ENCODE measurements at places on chromosomes 16 and 17. TPM values are rescaled to one million over a fixed set of nuclear protein-coding genes. Genes with fewer than 3 reads are reported as not detected.

DNA sequence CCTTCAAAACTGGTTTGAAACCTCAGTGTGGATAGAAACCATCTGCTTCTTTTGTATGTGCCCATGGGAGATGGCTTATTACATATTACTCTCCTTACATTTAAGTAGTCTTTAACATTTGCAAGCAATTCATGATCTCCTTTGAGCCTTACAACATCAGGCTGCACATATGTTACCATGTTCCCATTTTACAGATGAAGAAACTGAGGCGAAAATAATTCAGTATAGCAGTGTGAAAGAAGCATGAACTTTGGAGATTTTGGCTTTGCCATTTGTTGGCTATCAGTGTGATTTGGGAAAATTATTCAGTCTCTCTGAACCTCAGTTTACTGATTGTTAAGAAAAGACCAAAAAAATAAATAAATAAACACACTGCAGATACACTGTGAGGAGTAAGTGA is 15.7 kb downstream of the GNAO1 start:
- H3K4me1 ChIP-seq = no peaks in the 10 kb centered on the region
- no peaks in the 10 kb centered on the region for H3K36me3 ChIP-seq
- H3K27me3 ChIP-seq = peaks cover 41% of the 10 kb centered on the region
- H3K27ac ChIP-seq = no peak overlapping the region
- no peak overlapping the region for H3K4me3 ChIP-seq

DNA sequence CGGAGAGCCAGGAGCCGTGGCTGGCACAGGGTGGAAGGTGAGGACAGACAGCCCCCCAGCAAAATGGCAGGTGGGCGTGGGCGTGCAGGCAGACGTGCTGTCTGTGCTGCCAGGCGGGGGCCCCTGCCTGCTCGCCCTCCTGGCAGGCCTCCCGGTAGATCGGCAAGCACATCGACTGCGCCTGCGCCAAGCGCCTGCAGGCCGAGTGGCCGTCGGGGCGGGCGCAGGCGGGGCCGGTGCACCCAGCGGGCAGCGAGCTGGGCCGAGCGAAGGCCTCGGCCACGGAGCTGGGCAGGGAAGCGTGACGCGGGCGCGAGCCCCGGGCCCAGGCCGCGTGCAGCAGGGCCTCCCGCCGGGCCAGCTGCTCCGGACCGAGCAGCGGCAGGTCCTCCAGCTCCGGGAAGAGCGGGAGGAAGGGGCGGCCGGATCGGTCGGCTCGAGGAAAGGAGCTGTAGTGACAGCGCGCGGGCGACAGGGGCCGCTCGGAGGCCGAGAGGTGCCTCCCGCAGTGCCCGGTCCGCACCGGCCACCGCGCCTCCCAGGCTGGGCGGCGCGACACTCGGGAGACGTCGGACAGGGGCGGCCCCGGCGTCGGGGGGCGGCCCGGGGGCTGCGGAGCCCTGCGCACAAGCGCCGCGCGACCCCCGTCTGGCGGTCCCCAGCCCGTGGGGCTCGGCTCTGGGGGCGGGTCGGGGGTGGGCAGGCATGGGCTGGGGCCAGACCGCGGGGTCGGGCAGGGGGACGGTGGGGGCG is 16.9 kb downstream of the GRIN2C start:
- no peaks in the 10 kb centered on the region for H3K36me3 ChIP-seq
- H3K4me1 ChIP-seq = peaks cover 25% of the 10 kb centered on the region
- H3K4me3 ChIP-seq = no peak overlapping the region
- H3K27me3 ChIP-seq = peaks cover 23% of the 10 kb centered on the region
- no peak for DNase-seq

DNA sequence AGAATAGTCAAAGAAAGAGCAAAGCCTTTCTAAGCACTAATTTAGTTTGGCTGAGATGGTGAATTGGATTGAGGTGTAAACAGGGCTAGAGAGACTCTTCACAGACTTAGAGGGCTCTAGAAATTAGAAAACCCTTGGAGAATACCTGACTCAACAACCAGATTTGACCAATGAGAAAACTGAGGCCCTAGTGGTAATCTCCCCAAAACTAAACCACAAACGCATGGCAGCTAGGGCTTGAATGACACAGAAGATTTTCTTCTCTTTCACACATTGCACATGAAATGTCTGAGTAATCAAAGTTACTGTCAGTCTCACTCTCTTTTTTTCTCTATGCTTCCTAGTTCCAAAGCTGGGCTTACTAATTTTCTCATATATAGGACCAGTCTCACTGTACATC is 314.5 kb upstream of the KCNJ16 start:
- no peaks in the 10 kb centered on the region for H3K4me1 ChIP-seq
- DNase-seq = no peak
- no peaks in the 10 kb centered on the region for H3K36me3 ChIP-seq

DNA sequence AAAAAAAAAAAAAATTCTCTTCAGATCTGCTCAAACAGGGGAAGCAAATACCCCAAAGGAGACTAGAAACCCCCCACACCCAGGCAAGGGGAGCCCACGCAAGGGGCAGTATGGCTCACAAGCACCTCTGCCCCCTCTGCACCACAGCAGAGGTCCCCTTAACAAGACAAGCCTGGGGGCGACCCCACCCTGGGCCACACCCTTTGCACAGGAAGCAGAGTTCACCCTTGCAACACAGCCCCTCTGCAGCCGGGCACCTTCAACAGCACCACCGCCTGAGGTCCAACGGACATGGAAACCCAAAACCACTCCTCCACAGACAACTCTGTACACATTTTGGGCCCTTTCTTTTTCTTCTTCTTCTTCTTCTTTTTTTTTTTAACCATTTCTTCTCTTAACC is 12.8 kb downstream of the AXIN1 start:
- H3K27ac ChIP-seq = peak overlapping the region; percentile 89
- peak overlapping the region; percentile 87 for H3K4me3 ChIP-seq
- DNase-seq = no peak

DNA sequence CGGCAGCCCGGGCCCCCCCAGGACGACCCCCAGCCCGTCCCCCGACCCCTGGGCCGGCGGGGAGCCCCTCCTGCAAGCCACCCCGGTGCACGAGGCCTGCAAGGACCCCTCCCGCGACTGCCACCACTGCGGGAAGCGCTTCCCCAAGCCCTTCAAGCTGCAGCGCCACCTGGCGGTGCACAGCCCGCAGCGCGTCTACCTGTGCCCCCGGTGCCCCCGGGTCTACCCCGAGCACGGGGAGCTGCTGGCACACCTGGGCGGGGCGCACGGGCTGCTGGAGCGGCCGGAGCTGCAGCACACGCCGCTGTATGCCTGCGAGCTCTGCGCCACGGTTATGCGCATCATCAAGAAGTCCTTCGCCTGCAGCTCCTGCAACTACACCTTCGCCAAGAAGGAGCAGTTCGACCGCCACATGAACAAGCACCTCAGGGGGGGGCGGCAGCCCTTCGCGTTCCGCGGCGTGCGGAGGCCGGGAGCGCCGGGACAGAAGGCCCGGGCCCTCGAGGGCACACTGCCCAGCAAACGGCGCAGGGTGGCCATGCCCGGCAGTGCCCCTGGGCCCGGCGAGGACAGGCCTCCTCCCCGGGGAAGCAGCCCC is 15.6 kb upstream of the ZFPM1 start:
- H3K4me1 ChIP-seq = no peaks in the 10 kb centered on the region
- H3K27me3 ChIP-seq = no peaks in the 10 kb centered on the region
- H3K36me3 ChIP-seq = no peaks in the 10 kb centered on the region
- DNase-seq = peak; percentile 62
- H3K27ac ChIP-seq = no peak overlapping the region
- H3K4me3 ChIP-seq = no peak overlapping the region

DNA sequence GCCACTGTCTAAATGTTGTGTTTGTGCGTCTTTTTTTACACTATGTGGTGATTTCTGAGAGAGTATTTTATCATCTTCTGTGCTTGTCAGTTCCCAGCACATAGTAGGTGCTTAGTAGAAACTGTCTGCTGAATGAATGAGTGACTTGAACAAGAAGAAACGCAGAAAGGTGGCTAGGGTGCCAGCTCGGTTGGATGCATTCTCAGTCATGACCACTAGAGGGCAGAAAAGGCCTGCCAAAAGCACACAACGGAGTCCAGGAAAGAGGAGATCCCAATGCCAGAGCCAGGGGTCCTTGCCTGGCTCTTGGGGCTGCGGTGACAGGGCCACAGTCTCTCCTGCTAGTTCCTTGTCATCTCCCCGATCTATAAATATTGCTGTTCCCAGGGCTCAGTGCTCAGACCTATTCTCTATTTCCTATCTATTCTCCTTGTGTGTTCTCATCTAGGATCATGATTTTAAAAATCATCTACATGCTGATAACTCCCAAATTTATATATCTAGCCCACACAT is 57.3 kb upstream of the CCL1 start:
- peaks cover 41% of the 10 kb centered on the region for H3K27me3 ChIP-seq
- H3K27ac ChIP-seq = no peak overlapping the region
- H3K4me3 ChIP-seq = no peak overlapping the region
- peaks cover 9% of the 10 kb centered on the region for H3K4me1 ChIP-seq
- H3K36me3 ChIP-seq = no peaks in the 10 kb centered on the region

- DNase-seq = no peak
- no peak overlapping the region for H3K4me3 ChIP-seq
- no peaks in the 10 kb centered on the region for H3K27me3 ChIP-seq
- peaks cover 83% of the 10 kb centered on the region for H3K4me1 ChIP-seq
- peak overlapping the region; percentile 79 for H3K27ac ChIP-seq
These were observed 105.0 kb downstream of the ZNF778 start for GRCh38 chr16:89322321-89323119.

GRCh38 chr16:58032710-58033293 is 7.2 kb downstream of the MMP15 start:
- no peak overlapping the region for H3K4me3 ChIP-seq
- H3K4me1 ChIP-seq = peaks cover 1% of the 10 kb centered on the region
- H3K36me3 ChIP-seq = no peaks in the 10 kb centered on the region

DNA sequence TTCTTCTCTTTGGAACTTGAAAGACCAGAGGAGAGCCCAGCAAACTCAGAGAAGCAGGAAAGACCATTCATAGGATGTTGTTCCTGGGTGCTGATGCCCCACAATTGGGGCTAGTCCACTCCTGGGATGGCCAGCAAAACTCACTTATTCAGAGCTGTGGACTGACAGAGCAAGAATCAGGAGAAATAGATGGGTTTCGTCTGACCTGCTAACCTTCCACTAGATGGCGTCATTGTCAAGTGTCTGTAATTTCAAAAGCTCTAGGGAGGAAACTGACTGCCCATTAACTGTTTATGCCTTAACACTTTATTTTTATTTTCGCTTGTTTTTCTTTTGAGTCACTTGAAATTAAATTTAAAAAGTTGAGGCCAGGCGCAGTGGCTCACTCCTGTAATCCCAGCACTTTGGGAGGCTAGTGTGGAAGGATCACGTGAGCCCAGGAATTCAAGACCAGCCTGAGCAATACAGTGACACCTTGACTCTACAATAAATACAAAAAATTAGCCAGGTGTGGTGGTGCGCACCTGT is 28.7 kb upstream of the MILR1 start:
- H3K4me1 ChIP-seq = no peaks in the 10 kb centered on the region
- H3K36me3 ChIP-seq = no peaks in the 10 kb centered on the region
- no peaks in the 10 kb centered on the region for H3K27me3 ChIP-seq
- no peak overlapping the region for H3K27ac ChIP-seq
- no peak overlapping the region for H3K4me3 ChIP-seq
- DNase-seq = peak; percentile 75

DNA sequence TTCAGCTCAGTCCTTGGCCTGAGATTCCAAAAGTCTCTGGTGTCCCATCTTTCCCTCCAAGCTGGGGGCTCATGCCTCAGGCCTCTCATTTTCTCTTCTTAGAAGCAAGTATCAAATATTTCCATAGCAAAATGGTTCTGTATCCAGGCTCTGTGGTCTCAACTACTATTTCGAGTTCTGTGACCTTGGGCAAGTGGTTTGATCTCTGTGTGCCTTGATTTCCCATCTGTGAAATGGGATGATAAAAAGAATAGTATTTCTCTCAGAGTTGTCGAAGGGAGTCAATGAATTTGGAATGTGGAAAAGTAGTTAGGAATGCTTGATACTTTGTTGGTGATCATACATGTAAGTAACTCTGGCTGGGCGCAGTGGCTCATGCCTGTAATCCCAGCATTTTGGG is 6.4 kb downstream of the SYT17 start:
- no peak for DNase-seq
- H3K27me3 ChIP-seq = peaks cover 17% of the 10 kb centered on the region
- H3K27ac ChIP-seq = no peak overlapping the region

GRCh38 chr16:67723911-67724305 is 4.8 kb upstream of the GFOD2 start:
- peaks cover 26% of the 10 kb centered on the region for H3K4me1 ChIP-seq
- DNase-seq = no peak
- H3K36me3 ChIP-seq = no peaks in the 10 kb centered on the region

GRCh38 chr17:61150686-61151299 is 248.8 kb upstream of the TBX2 start:
- DNase-seq = no peak
- no peaks in the 10 kb centered on the region for H3K27me3 ChIP-seq
- no peak overlapping the region for H3K27ac ChIP-seq
- peaks cover 16% of the 10 kb centered on the region for H3K4me1 ChIP-seq
- no peak overlapping the region for H3K4me3 ChIP-seq
- peaks cover 5% of the 10 kb centered on the region for H3K36me3 ChIP-seq

The TUBB3 gene
- 7.1 TPM for polyA plus RNA-seq

The SAMD14 gene
- polyA plus RNA-seq = not detected

The KRTAP4-6 gene
- not detected for polyA plus RNA-seq

The CEP295NL gene
- polyA plus RNA-seq = 1.3 TPM

The AHSP gene
- not detected for polyA plus RNA-seq

The PRSS53 gene
- polyA plus RNA-seq = 0.19 TPM

The AOC2 gene
- polyA plus RNA-seq = not detected

Data from naive B cell (primary cell).